ENCODE measurements at places on chromosomes 12 and 14.

- no peak for DNase-seq
Observed at GRCh38 chr12:109147954-109148353, 31.6 kb downstream of the ACACB start.

- DNase-seq = peak; percentile 75
Observed at GRCh38 chr14:92646952-92647796, 101.3 kb downstream of the LGMN start.

GRCh38 chr12:124471828-124472227, 95.6 kb downstream of the NCOR2 start:
- no peak for DNase-seq

- peak; percentile 38 for DNase-seq
Observed at GRCh38 chr12:47741340-47741703, 16.0 kb upstream of the ENDOU start.

- DNase-seq = peak; percentile 85
Observed at GRCh38 chr12:96886998-96887677, 19.9 kb upstream of the NEDD1 start.

GRCh38 chr14:59022144-59022543, 166.3 kb upstream of the DAAM1 start:
- no peak for DNase-seq

- no peak for DNase-seq
Observed at GRCh38 chr12:4451694-4452093, 6.1 kb upstream of the FGF6 start.

DNA sequence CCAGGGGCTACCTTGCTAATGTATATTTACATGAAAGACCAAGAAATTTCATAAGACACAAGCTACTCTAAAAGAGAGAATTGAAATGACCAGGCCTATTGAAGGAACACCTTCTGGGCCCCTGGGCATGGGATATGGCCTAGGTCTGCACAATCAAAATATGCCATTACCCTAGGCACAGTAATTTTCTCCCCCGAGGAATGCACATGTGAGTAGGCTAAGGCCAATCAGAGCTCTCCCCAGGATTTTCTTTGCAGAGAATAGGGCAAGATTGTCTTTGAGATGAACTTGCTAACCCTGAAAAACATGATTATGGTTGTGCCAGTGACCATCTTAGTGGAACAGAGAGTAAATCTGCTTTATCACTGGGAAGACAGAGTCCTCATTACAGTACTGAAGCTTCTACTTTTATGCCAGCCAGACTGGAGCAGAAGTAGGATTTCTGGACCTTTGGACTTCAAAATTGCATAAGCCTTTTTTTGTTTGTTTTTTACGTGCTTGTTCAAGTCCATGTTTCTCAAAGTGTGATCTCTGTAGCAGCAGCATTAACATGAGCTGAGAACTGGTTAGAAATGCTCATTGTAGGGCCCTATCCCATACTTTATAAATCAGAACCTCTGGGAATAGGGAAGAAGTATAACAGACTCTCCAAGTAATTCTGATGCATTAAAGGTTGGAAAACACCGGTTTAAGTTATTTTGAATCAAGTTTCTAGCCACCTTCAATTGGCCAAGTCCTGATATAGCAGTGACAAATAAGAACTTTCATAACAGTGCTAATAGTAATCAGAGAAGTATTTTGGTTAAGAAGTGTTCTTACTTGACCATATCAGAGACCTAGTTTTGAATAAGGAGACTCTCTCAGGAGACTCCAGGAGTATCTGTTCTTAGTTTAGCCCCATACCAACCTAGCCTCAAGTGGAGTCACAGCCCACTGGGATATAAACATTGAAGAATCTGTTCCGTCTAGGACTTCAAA, 112.9 kb downstream of the LMO3 start:
- DNase-seq = no peak

DNA sequence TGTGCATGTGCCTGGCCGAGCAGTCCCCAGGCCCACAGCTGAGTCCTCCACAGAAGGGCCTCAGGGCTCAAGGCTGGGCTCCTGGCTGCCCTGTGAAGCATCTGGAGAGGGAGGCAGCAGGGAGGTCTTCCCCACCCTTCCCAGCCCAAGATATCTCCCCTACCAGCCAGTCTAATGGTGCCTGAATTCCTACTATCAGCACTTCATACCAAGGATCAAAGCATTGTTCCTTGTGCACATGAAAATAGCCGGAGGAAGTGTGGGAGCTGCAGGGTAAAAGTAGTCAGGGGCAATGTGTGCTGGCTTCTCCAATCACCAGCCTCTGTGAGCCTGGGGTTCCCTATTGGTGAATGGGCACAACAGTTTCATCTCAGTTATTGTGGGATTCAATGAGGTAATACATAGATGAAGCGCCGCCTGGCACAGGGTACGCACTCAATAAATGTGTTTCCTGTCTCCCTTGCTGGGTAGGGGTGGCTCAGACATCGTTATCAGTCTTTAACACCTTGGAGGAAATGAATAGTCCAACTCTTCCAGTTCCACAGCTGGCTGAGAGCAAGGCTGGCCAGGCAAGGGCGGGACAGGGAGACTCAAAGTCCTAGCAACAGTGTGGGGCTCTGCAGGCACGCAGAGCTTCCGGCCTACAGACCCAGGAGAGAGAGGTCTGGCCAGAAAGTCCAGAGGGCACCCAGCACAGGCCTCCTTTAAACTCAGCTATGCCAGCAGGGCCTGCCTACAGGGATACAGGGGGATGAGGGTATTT, 39.1 kb upstream of the PNMA1 start:
- peak; percentile 22 for DNase-seq

GRCh38 chr12:12470751-12471306, 91.8 kb downstream of the DUSP16 start:
- no peak for DNase-seq

DNA sequence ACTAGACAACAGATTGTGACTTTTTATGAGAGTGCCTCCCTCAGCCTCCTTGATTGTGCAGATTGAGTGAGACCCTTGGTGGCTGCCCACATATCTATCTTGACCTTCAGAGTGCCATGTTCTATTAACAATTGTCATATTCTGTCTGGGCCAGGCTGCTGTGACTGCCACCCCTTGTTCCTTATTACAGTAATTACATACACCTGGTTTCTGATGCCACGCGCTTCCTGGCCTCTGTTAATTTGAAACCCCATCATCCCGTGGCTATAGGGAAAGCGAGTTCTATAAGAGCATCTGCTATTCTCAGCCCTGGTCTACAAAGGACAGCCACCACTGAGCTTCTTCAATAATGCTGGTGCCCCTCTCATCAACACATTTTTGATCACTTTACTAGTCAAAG, 228.7 kb downstream of the PCNX1 start:
- no peak for DNase-seq

GRCh38 chr12:81257947-81258551, 180.2 kb downstream of the ACSS3 start:
- DNase-seq = peak; percentile 70

DNA sequence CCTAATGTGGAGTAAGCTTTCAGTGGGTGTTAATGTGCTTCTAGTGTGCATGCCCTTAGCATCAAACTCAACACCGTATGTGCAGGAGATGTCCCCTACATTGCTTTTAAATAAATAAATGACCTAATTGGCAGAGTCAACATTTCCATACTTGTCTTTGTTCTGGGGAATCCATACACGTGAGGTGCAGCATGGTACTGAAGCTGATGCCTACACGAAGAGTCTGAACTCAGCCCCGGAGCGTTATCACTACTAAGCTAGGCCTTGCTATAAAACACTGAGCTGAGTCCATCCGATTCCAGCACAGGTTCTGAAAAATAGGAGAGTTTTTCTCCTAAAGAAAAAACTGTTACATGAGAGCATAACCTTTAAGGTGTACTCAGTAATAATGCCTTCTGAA, 125.0 kb upstream of the DYRK2 start:
- DNase-seq = no peak

Data from astrocyte of the spinal cord (primary cell).